ENCODE measurements at places on chromosomes 1 and 21.

DNA sequence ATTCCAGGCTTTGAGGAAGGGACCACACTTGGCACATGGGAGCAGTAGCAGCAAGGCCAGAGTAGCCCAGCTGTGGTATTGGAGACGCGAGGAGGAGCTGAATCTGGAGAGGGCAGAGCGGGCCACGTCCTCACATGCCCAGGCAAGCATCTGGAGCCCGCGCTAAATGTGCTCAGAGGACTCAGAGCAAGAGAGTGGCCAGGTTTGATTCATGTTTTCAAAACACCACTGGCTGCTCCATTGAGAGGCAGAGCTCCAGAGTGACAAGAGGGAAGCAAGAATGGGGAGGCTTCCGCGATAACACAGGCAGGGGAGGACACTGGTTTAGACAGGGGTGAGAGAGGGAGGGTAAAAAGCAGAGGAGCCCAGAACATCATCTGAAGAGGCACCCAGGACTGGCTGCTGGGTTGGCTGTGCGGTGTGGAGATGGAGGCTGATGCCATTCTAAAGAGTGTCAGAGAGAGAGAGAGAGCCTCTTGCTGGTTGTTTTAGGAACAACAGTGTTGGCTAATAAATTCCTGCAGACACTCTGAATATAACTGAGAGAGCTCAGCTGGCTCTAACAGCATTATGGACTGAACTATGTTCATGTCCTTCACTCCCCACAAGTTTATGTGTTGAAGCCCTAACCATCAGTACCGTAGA lies 32.3 kb downstream of the RCAN1 start:
- DNase-seq: peak; percentile 56

DNA sequence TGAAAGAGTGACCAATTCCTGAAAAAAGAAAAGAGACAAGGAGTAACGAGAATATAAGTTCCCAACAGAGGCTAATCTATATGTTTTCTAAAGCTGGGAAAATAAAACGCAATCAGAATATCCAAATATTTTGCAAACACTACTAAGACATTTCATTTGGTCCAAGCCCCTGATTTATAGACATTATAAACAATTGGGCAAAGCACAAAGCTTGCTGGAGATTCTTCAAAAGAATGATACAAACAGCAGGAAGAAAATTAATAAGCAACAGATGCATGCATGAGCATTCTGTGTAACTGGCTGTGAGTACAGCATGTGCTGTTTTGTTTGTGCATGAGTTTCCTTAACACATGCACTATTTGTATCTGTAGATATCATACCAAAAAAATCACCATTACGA lies 552.9 kb downstream of the LTN1 start:
- no peak for DNase-seq

DNA sequence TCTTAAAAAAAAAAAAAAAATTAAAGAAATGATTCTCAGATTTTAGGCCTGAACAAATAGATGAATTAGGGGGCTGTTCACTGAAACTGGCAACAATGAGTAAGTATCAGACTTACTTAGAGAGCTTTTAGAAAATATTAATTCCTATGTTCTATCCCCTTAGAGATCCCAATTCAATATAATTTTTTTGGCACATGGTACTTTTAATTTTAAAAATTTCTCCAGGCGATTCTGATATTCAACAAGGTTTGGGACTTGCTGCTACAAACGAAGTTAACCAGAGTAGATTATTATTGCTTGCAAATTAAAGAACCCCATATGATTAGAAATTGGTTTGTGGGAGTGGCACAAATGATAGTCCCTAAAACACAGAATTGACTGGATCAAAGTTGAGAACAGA lies 11.4 kb downstream of the SCMH1 start:
- no peak for DNase-seq

- no peak for DNase-seq
Measured at GRCh38 chr1:5370311-5370710, 621.9 kb downstream of the NPHP4 start.

GRCh38 chr1:12124693-12125421 lies 41.9 kb upstream of the TNFRSF1B start:
- DNase-seq: peak; percentile 75

DNA sequence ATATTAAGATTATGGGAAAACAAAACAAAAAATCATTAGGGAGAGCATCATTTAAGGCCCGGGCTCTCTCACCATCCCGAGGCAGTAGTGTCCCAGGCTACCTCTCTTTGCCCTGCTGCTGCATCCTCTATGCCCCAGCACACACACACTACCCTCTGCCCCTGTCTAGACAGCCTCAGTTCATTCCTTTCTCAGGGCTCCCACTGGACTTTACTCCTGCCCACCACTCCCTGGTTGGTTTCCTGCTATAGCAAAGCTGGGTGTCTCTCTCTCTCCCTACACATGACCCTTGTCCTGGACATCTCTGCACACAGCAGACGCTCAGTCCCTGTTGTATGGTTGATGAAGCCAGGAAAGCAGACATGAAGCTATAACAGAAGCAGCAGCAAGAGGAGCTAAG lies 30.7 kb downstream of the GNG12 start:
- DNase-seq: no peak

GRCh38 chr1:168424281-168424680 lies 119.5 kb downstream of the XCL2 start:
- DNase-seq: no peak

- no peak for DNase-seq
Measured at GRCh38 chr1:12244585-12244984, 14.8 kb downstream of the VPS13D start.

GRCh38 chr1:107442551-107442950 lies 301.7 kb downstream of the NTNG1 start:
- DNase-seq: no peak

DNA sequence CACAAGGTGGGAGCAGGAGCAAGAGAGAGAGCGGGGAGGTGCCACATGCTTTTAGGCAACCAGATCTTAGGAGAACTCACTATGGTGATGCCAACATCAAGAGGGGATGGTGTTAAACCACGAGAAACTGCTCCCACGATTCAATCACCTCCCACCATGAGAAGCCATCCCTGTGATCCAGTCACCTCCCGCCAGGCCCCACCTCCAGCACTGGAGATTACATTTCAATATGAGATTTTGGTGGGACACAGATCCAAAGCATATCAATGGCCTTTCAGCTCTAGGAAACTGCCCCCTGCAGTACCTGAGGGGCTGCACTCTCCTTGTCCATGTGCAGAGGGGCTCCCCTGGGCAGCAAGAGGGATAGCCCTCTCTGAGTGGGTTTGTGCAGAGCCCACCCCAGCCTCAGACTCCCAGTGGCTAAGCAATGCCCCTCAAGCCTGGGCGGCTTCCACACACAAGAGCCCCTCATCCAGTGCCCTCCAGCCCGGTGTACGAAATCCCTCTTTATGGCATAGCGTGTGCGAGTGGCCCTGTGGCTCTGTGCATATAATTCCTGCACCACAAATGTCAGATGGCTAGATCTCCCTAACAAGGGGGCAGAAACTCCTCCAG lies 15.5 kb upstream of the PRDM16 start:
- no peak for DNase-seq

DNA sequence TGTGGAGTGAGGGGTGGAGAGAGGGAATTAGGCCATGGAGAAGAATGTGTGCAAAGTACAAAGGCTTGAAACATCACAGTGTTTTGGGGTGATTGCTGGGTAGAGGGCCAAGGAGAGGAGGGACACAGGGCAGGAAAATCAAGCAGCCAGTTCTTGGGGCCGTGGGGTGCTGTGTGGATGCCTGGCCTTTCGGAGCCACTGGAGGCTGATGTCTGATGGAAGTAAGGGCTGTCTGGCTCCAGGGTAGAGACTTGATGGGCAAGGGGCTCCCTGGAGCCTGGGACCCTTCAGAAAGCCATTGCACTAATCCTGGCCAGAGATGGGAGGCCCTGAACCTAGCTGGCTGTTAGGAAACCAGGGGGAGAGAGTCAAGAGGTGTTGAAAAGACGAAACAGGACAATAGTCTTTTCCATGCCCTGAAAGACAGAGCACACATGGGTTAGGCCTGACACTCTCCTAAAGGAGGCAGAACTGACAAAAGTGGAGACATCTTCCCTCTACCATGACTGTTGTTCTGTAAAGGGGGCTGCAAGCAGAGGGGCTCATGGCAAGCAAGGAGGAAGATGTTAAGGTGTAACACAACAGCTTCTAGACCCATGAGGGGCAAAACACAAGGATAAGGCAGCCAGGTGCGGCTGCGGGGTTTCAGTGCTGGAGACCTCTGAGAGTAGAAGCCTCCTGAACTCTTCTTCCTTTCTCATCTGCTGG lies 21.0 kb downstream of the ATF3 start:
- no peak for DNase-seq

DNA sequence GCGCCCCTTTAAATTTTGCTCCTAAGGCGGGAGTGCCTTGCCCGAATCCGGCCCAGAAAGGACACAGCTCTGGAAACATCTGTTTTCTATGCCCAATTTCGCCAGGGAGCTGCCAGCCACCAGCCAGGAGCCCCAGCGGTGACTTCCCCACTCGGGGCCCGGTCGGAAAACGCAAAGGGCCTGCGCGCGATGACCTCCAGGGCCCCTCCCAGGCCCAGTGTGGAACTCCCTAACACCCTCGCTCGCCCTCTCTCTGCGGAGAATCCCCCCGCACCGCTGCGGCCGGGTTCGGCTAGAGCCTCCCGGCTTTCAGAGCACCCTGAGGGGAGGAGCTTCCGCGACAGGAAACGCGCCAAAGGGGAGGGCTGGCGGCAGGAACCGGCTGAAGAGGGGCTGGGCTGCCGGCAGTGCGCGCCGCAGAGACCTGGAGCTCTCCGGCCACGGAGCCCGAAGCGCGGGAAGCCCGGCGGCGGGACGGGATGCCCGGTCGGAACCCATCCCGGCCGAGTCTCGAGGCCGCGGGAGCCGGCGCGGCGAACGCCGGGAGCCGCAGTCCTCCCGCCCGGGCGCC lies 505 bp downstream of the CLSPN start:
- peak; percentile 95 for DNase-seq

GRCh38 chr1:37035796-37036666 lies 1.7 kb upstream of the GRIK3 start:
- DNase-seq: peak; percentile 17

- DNase-seq: peak; percentile 18
Measured at GRCh38 chr21:24375201-24375600, 1232.1 kb downstream of the MRPL39 start.

DNA sequence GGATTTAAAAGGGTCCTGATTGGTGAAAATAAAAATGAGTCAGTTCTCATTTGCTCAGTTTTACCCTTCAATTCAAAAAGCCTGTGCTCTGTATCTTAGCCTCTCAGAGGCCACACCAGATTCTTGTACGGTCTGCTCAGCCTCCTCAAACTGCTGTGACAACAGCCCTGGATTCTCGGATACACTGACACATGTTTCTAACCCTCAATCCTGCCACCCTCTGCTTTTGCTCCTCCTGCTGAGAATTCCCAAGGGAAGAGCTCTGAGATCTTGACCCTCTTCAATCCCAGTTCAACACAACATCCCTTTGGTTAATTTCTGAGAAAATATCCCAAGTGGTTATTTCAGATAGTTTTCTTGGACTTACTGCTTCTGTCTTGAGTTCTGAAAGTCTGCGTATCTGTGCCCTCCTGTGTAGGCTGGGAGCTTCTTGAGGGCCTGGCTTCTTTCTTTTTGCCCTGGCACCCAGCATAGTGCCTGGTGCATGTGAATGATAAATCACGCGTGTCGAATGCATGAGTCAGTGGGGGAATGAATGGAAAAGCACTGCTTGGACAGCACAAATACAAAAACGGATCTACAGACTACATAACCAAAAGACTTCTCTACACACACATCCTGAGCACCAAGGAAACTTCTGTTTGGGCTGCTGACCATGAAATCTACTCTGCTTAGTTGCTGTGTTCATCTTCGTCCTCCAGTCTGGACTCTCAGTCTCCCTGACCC lies 24.5 kb downstream of the IRF2BP2 start:
- no peak for DNase-seq

DNA sequence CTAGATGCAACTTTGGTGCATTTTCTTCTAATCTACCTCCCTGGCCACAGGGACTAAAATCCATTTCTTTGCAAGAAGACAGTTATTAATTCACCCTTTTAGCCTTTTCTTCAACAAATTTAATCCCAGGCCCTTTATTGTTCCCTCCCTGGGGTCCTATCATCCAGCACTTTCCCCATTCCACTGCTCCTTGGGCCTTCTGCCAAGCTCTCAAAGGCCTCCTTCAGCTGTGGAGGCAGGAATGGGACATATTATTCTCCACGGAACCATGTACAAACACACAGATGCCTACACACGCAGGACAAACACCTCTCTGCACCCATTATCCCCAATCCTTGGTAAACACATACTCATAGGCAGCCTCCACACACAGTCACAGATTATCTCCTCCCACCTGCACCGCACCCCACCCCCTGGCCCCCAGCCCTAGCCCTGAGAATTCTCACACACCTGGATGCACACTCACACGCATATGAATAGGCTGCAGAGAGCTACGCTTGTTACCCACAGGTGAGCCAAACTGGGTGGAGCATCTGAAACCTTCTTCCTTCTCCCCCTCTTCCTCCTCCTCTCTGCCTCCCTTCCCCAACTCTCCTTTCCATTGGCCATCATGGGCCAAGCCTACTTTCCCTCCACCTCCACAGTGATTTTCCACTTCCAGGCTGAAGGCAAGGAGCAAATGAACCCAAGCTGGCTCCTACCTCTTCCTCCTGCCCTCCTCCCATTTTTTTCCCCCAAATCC lies 11.7 kb downstream of the TAGLN2 start:
- no peak for DNase-seq
